Myometrial cell (primary cell): ENCODE measurements at places on chromosomes 4 and X. TPM values are rescaled to one million over a fixed set of nuclear protein-coding genes. Genes with fewer than 3 reads are reported as not detected.

The CCDC110 gene
- 0.58 and 0.71 TPM in 2 replicates for total RNA-seq

The MFAP3L gene
- 0.35 and 1.4 TPM in 2 replicates for total RNA-seq

The CXCL11 gene
- not detected in 2 replicates for total RNA-seq

The FAM13A gene
- total RNA-seq = 23.9 and 25.9 TPM in 2 replicates

The GABRA4 gene
- total RNA-seq = not detected in 2 replicates

The ELMOD2 gene
- 22.2 and 26.1 TPM in 2 replicates for total RNA-seq

The BGN gene
- 3.2 and 4.3 TPM in 2 replicates for total RNA-seq

The ADH1B gene
- 0.29 and 1.2 TPM in 2 replicates for total RNA-seq
